ENCODE measurements at places on chromosomes 4 and X.

DNA sequence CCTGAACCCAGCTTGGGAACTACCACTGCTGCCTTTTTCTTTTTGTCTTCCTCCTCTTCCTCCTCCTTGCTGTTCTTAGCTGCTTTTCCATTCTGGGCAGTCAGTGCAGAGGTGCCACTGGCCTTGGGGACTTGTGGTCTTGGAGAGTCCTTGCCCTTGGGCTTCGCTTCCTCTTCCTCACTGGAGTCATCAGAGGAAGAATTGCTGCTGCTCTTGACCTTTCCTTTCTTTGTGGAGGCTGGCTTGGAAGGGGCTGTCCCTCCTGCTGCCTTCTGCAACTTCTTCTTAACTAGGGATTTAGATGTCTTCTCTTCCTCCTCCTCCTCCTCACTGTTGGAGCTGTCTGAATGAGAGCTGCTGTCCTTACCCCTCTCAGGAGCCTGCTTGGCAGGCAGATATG is 53.2 kb downstream of the FAM9B start:
- no peak overlapping the region for H3K4me3 ChIP-seq
- H3K4me1 ChIP-seq, result no peaks in the 10 kb centered on the region
- no peaks in the 10 kb centered on the region for H3K36me3 ChIP-seq

GRCh38 chrX:53654376-53654775 is 32.1 kb downstream of the HUWE1 start:
- H3K27me3 ChIP-seq, result no peaks in the 10 kb centered on the region
- no peak overlapping the region for H3K4me3 ChIP-seq
- H3K4me1 ChIP-seq, result no peaks in the 10 kb centered on the region
- H3K36me3 ChIP-seq, result peaks cover 2% of the 10 kb centered on the region
- no peak for DNase-seq

- H3K4me1 ChIP-seq, result peaks cover 4% of the 10 kb centered on the region
- H3K36me3 ChIP-seq, result no peaks in the 10 kb centered on the region
- peak overlapping the region; percentile 6 for H3K27ac ChIP-seq
These were observed 88.2 kb upstream of the USP9X start for GRCh38 chrX:40996886-40997530.

DNA sequence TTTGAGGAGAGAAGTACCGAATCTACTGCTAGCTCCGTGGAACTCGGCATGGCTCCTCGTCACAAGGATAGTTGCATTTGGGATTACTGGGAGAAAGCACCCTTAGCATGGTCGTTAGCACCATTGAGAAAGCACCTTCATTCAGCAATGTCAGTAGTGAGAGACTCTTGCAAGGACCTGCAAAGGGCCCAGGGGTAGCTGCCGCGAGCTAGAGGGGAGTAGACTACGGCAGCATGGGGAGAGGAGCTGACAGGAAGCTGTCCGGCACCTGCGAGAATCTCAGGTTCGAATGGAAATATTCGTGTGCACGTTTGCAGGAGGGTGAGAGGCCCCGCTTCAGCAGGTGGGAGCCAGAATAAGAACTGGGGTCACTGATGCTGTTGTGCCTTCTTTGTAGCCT is 20.2 kb downstream of the TLR10 start:
- H3K27me3 ChIP-seq, result no peaks in the 10 kb centered on the region
- H3K4me3 ChIP-seq, result no peak overlapping the region
- no peaks in the 10 kb centered on the region for H3K36me3 ChIP-seq
- no peaks in the 10 kb centered on the region for H3K4me1 ChIP-seq
- H3K27ac ChIP-seq, result no peak overlapping the region

GRCh38 chr4:25816591-25817058 is 46.2 kb downstream of the SEL1L3 start:
- no peak for DNase-seq
- peaks cover 7% of the 10 kb centered on the region for H3K27me3 ChIP-seq
- peaks cover 3% of the 10 kb centered on the region for H3K36me3 ChIP-seq
- H3K27ac ChIP-seq, result no peak overlapping the region

- DNase-seq, result no peak
- H3K27ac ChIP-seq, result no peak overlapping the region
- H3K4me1 ChIP-seq, result no peaks in the 10 kb centered on the region
- no peaks in the 10 kb centered on the region for H3K36me3 ChIP-seq
These were observed 13.0 kb upstream of the LEF1 start for GRCh38 chr4:108181704-108182103.
